ENCODE measurements at places on chromosomes 2 and 18. TPM values are rescaled to one million over a fixed set of nuclear protein-coding genes. Genes with fewer than 3 reads are reported as not detected.

DNA sequence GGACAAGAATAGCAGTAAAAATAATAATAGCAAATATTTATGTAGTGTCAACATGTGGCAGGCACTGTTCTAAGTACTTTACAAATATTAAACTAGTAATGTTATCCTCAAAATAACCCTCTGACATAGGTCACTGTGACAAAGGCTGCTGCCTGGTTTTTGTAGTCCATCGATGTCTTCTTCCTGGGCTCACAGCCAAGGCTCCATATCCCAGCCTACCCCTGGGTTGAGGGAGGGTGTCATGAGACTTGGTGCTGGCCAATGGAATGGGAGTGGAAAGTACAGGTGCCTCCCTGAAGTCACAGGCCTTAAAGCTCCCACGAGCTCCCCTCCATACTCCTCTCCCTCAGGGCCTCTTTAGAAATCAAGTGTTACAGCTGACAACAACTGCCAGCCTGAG is 159.3 kb downstream of the CYRIA start:
- peaks cover 10% of the 10 kb centered on the region for H3K4me1 ChIP-seq
- no peaks in the 10 kb centered on the region for H3K36me3 ChIP-seq
- H3K27me3 ChIP-seq = peaks cover 2% of the 10 kb centered on the region
- no peak overlapping the region for H3K4me3 ChIP-seq

OTX1 gene
- total RNA-seq = 0.15 TPM

CRYGD gene
- 0.76 TPM for total RNA-seq

XIRP2 gene
- not detected for total RNA-seq

DNA sequence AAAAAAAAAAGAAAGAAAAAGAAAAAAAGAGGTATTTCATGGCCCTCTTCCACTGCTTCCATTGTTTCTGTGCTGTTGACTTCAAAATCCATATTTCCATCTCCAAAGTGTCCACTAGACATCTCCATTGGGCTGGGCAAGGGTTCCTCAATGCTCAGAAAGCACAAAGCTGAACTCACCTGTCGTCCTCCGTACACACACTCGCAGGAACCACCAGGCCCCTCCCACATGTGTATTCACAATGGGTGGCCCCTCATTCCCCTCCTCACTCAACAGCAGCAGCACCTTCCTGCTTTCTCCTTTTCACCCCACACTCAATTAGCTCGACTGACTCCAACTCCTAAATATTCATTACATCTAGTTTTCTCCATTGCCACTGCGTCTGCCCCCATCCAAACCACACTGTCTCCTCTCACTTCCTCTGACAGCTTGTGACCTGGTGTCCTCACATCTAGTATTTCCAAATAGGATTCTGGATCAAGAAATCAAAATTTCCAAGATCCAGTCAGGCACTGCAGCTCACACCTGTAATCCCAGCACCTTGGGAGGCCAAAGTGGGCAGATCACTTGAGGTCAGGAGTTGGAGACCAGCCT is 25.2 kb downstream of the OSBPL1A start:
- H3K36me3 ChIP-seq = peaks cover 4% of the 10 kb centered on the region
- H3K27ac ChIP-seq = no peak overlapping the region
- peaks cover 4% of the 10 kb centered on the region for H3K4me1 ChIP-seq
- no peak overlapping the region for H3K4me3 ChIP-seq

GRCh38 chr2:63658176-63658968 is 69.6 kb downstream of the MDH1 start:
- no peaks in the 10 kb centered on the region for H3K27me3 ChIP-seq
- H3K36me3 ChIP-seq = peaks cover 6% of the 10 kb centered on the region
- no peak overlapping the region for H3K27ac ChIP-seq
- no peaks in the 10 kb centered on the region for H3K4me1 ChIP-seq
- no peak for DNase-seq

Data from glutamatergic neuron (in vitro differentiated cells).